ENCODE measurements at places on chromosomes 6 and 20.

GRCh38 chr6:39254999-39255535 is 25.8 kb upstream of the KCNK5 start:
- no peak for DNase-seq

GRCh38 chr20:48983423-48984400 is 62.2 kb downstream of the ARFGEF2 start:
- no peak for DNase-seq

GRCh38 chr6:50847890-50848594 is 29.4 kb downstream of the TFAP2B start:
- DNase-seq, result no peak

- no peak for DNase-seq
Measured at GRCh38 chr6:36804563-36804962, 34.7 kb downstream of the CPNE5 start.

DNA sequence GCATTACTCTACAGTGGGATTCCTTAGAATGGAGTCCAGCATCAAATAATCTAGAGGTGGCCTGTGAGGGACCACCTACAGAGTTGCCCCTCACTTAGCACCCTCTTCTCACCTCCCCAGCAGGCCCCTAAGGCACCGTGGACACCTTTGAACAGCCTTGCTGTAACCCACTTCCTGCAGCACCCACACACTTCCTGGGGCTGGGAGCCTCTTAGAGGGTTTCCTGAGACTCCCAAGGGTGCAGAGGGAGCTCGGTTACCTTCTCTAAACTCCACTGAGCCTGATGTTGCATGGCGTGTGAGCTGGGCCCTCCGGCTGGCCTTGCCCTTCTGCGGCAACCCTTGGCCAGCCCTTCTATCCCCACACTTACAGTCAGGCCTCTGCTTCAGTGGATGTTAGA is 7.3 kb upstream of the SIRPG start:
- peak; percentile 14 for DNase-seq

GRCh38 chr6:34202329-34203201 is 34.1 kb upstream of the HMGA1 start:
- DNase-seq, result no peak

- DNase-seq, result no peak
Measured at GRCh38 chr6:107495196-107495643, 5.3 kb downstream of the SOBP start.

GRCh38 chr6:130009146-130009545 is 9.2 kb upstream of the L3MBTL3 start:
- DNase-seq, result no peak

DNA sequence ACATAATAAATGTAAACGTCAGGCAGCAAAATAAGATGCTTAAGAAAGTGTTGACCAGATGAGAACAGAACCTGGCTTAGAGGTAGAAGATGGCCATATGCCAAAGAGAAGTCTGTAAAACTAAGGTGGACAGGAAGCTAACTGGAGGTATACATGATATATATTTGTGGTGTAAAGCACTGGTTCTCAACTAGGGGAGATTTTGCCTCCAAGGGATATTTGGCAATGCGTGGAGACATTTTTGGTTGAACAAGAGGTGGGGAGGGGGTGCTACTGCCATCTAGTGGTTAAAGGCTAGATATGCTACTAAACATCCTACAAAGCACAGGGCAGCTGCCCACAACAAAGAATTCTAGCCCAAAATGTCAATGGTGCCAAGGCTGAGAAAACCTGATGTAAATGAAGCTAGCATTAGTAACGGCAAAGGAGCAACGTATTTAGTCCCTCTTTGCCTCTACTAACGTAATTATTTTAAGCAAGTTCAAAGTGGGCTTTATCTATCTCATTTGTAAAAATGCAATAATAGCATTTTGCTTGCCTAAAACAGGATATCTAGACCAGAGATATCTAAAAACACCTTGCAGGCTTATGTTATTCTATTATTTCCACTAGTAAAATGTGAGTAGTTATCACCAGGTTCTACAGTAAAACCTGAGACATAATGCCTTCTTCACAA is 182.6 kb downstream of the RNGTT start:
- DNase-seq, result no peak

DNA sequence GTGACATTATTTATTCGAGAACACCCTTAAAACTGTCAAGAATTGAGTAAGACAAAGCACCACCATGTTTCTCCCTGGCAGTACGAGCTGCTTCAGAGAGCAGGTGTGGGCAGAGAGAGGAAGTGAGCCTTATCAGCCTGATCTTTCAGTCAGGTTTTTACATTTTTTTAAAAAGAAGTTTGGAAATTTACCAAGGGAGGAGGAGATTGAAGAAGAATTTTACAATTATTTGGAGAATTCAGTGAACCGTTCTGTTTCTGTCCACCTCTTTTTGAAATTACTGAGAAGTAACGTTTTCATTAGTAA is 75.5 kb downstream of the ZDHHC14 start:
- no peak for DNase-seq

Data from GM12892 (cell line).